Caudate nucleus (tissue), 63 donors: ENCODE measurements at places on chromosomes 5 and 9.

DNA sequence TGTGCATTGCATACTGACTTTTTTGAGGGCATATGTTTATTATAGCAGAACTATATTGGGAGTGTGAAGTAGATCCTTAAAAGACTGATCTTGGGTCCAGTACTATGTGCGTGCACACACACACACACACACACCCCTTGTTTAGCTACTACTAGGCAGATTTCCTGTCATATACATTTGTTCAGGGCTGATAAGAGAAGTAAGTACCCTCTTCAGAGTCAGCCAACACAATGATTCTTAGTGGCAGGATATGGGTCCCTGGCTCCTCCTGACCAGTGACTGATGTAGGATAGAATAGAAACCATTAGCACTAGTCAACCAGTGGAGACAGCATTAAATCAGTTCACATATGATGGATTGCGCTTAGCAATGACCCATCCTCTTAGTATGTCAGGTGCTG, 76.2 kb upstream of the MIER3 start:
- DNase-seq: no peak

GRCh38 chr5:172795318-172795977, 24.5 kb upstream of the DUSP1 start:
- no peak for DNase-seq

DNA sequence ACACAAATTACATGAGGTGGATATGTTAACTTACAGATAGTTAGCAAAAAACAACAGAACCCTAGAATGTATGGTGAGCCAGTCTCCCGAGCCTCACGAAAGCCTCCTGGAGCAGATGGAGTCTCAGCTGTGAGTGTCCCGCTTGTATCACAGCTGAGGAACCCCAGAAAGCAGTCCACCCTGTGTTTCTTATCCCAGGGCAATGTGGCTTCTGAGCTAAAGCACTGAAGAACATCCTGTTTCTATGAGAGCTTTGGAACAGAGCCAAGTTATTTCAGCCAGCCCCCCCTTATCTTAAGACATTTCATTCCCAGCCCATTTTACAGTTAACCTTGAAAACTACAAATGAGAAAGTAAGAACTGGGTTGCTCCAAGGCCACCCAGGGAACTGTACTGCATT, 1220.9 kb upstream of the CDH6 start:
- no peak for DNase-seq

DNA sequence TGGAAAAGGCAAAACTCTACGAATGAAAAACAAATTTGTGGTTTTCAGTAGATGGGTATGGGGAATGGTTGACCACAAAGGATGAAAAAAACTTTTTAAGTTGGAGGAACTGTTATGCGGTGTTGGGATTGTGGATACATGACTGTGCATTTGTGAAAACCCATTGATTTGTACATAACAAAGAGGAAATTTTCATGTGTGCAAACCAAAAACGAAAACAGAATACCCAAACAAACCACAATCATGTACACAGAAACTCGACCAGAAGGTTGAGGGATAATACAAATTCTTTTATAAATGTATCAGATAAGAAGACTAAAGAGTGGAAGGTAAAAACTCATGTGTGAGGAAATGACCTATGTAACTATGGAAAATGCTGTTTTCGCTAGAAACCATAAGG, 1012.4 kb downstream of the CDH18 start:
- DNase-seq: no peak

- no peak for DNase-seq
Observed at GRCh38 chr5:137741718-137742117, 5.8 kb upstream of the KLHL3 start.

GRCh38 chr5:167029488-167029887, 1262.0 kb upstream of the WWC1 start:
- no peak for DNase-seq
